CD4-positive, alpha-beta memory T cell (primary cell): ENCODE measurements at places on chromosomes 4 and X. TPM values are rescaled to one million over a fixed set of nuclear protein-coding genes. Genes with fewer than 3 reads are reported as not detected.

GRCh38 chr4:172657081-172657480 lies 511.5 kb upstream of the GALNT7 start:
- H3K27ac ChIP-seq, result no peak overlapping the region
- no peaks in the 10 kb centered on the region for H3K27me3 ChIP-seq
- no peaks in the 10 kb centered on the region for H3K36me3 ChIP-seq
- no peak overlapping the region for H3K4me3 ChIP-seq
- no peaks in the 10 kb centered on the region for H3K4me1 ChIP-seq
- DNase-seq, result no peak

DNA sequence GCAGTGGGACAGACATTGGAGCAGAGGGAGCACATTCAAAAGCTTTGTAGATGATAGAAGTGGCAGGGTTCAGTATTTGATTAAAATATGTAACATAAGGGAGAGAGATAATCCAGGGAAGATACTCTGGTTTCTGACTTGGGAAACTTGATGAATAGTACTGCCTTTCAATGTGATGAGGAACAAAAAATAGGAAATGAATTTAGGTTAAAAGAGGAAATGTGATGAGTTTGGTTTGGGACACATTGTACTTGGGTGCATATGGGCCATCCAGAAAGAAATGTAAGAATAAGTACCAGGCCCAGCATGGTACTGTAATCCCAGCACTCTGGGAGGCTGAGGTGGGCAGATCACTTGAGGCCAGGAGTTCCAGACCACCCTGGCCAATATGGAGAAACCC lies 20.9 kb upstream of the NDNF start:
- DNase-seq, result no peak
- H3K36me3 ChIP-seq, result no peaks in the 10 kb centered on the region
- H3K27ac ChIP-seq, result no peak overlapping the region
- no peak overlapping the region for H3K4me3 ChIP-seq
- H3K4me1 ChIP-seq, result no peaks in the 10 kb centered on the region

DNA sequence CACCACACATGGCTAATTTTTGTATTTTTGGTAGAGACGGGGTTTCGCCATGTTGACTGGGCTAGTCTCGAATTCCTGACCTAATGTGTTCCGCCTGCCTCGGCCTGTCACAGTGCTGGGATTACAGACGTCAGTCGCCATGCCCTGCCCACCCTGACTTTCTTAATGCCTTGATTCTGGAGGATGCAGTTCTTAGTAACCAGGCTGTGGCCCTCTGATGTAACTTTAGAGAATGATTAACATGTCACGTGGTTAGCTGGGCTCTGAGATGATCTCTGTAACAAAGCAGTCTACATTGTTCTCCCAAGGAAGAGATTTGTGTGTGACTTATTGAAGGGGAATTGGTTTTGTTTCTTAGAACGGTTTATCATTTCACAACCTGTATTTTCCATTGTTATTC lies 30.6 kb downstream of the ANK2 start:
- H3K27ac ChIP-seq, result no peak overlapping the region
- H3K27me3 ChIP-seq, result no peaks in the 10 kb centered on the region
- no peaks in the 10 kb centered on the region for H3K36me3 ChIP-seq
- DNase-seq, result no peak

DNA sequence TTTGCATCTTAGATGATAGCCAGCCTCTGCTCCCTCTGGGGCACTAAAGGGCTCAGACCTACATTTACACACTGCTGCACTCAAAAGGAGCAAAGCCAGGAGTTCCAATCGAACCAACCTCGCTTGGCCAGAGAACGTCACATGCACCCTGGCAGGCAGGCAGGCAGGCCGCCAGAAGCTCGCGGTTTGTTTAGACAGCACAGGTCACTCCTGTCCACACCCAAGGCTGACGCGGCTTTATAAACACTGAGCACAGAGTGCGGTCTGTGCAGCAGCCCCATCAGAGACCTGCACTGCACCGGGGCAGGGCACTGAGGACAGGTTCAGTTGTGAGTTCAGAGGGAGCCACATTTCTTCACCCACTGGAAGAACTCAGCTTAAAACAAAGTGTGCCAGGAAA lies 143.9 kb downstream of the BCOR start:
- H3K4me1 ChIP-seq, result peaks cover 5% of the 10 kb centered on the region
- no peak for DNase-seq
- H3K27me3 ChIP-seq, result no peaks in the 10 kb centered on the region
- no peak overlapping the region for H3K27ac ChIP-seq
- no peak overlapping the region for H3K4me3 ChIP-seq
- no peaks in the 10 kb centered on the region for H3K36me3 ChIP-seq

- H3K27me3 ChIP-seq, result no peaks in the 10 kb centered on the region
- no peak overlapping the region for H3K4me3 ChIP-seq
- H3K36me3 ChIP-seq, result no peaks in the 10 kb centered on the region
- H3K4me1 ChIP-seq, result no peaks in the 10 kb centered on the region
- H3K27ac ChIP-seq, result no peak overlapping the region
Observed at GRCh38 chrX:100649550-100650356, 5.8 kb downstream of the SRPX2 start.

DNA sequence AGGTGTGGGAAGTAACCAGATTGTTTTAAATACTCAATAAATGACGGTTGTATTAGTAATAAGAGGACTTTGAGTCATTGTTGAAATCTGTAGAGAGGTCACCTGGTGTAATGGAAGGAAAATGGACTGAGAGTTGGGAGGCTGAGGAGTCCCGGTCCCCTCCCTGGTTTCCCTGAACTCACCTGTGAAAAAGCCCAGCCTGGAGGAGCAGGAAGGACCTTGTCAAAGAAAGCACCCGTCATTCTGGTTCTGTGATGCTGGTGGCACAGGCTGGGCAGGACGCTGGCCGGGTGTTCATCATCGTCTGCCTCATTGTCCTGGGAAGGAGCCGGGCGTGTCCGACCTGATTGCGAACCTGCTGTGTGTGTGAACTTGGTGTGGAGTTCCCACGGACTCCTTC lies 70.8 kb downstream of the SORCS2 start:
- H3K4me1 ChIP-seq, result no peaks in the 10 kb centered on the region
- no peak overlapping the region for H3K4me3 ChIP-seq
- H3K36me3 ChIP-seq, result no peaks in the 10 kb centered on the region
- DNase-seq, result no peak
- H3K27me3 ChIP-seq, result no peaks in the 10 kb centered on the region

DNA sequence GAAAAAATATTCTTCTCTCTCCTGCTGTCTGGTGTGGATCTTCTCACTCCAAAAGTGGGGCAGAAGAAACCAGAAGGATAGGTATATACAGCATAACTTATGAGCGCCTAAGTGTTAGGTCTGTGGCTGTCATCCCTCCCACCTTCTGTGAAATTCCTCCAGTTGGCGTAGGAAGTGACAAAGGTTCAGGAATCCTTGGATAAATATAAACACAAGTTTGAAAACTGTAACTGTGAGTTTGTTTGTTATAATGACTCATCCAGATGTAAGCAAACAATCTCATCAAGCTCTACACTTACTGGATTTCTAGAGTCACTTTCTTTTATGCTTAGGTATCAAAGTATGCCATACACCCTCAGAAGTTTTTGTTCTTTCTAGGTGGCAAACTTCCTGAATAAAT lies 405.2 kb downstream of the FAT4 start:
- no peaks in the 10 kb centered on the region for H3K4me1 ChIP-seq
- no peaks in the 10 kb centered on the region for H3K36me3 ChIP-seq
- H3K4me3 ChIP-seq, result no peak overlapping the region
- DNase-seq, result no peak
- no peaks in the 10 kb centered on the region for H3K27me3 ChIP-seq

DNA sequence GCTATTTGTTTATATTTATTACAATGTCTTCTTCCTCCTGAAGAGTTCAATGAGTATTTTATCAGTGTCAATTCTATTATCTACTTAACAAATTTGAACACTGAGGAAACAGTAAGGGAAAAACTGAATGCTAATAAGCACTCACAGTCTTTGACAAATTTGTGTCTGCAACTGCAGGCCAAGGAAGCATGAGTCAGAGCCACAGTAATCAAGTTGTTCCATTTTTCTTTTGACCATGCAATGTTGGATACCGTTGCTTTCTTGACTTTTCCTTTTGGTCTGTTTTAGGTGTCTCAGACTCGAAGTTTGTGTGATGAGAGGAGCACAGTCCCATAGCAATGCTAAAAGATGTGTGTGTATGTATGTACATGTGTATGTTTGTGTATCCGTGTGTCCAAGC lies 359.6 kb downstream of the IL1RAPL1 start:
- H3K4me3 ChIP-seq, result no peak overlapping the region
- H3K27ac ChIP-seq, result no peak overlapping the region
- no peak for DNase-seq
- H3K4me1 ChIP-seq, result no peaks in the 10 kb centered on the region
- no peaks in the 10 kb centered on the region for H3K27me3 ChIP-seq

DNA sequence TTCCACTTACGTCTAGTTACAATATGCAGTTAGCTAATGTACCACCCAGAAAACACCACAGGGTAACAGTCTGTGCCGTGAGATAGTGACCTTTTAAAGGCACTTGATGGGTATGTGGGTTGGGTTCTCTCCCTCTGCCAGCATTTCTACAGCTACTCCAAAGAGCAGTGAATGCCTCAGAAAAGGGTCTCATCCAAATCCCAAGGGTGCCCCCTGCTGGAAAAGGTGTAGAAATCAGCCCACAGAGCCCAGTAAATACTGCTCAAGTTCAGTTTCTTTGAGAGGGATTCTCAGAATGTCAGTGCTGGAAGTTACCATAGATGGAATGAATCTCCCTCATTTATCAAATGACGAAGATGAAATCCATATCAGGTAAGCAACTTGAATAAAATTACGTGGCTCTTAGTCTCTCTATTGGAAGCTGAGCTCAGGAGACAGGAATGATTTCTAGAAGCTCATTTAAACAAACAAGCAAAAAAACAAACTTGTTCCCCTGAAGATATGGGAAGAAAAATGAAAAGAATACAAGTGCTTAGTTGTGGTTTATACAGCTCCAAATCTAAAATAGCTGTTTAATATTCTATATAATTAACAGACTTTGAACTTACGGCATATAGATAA lies 9.5 kb downstream of the RNF175 start:
- no peak overlapping the region for H3K4me3 ChIP-seq
- no peak overlapping the region for H3K27ac ChIP-seq
- peaks cover 3% of the 10 kb centered on the region for H3K4me1 ChIP-seq
- no peaks in the 10 kb centered on the region for H3K27me3 ChIP-seq
- H3K36me3 ChIP-seq, result no peaks in the 10 kb centered on the region
- peak; percentile 54 for DNase-seq

- H3K27me3 ChIP-seq, result no peaks in the 10 kb centered on the region
- DNase-seq, result peak; percentile 53
- H3K4me1 ChIP-seq, result peaks cover 37% of the 10 kb centered on the region
- no peak overlapping the region for H3K4me3 ChIP-seq
- peaks cover 26% of the 10 kb centered on the region for H3K36me3 ChIP-seq
- H3K27ac ChIP-seq, result peak overlapping the region; percentile 55
Observed at GRCh38 chrX:119647552-119648420, 41.6 kb upstream of the NKRF start.

DNA sequence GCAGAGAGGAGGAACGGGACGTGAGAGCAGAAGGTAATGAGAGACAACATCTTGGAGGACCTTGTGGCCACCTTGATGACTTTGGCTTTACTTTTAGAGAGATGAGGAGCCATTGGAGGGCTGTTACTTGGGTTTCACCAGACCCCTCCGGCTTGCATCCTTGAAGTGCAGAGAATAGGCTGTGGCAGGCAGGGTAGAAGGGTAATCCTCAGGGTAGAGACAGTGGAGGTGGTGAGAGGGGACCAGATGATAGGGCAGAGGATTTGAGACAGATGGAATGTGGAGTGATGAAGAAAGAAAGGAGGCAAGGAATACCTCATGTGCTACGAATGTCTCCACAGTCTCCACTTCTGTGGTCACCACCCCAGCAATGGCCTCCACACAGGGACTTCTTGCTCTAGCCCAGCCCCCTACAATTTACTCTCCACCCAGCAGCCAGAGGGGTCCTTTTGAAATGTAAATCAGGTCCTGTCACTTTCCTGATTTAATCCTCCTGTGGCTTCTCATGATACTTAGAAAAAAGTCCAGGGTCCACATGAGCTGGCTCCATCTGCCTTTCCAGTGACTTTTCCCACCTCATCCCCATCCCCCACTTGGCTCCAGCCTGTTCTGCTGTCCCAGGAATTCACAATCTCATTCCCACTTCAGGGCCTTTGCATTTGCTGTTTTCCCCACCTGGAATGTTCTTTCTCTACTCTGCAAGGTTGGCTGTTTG lies 115.0 kb downstream of the PJA1 start:
- DNase-seq, result no peak
- no peaks in the 10 kb centered on the region for H3K27me3 ChIP-seq
- no peaks in the 10 kb centered on the region for H3K36me3 ChIP-seq
- no peaks in the 10 kb centered on the region for H3K4me1 ChIP-seq
- no peak overlapping the region for H3K27ac ChIP-seq
- no peak overlapping the region for H3K4me3 ChIP-seq

- H3K4me3 ChIP-seq, result no peak overlapping the region
- H3K4me1 ChIP-seq, result no peaks in the 10 kb centered on the region
- H3K27ac ChIP-seq, result no peak overlapping the region
- H3K27me3 ChIP-seq, result no peaks in the 10 kb centered on the region
- H3K36me3 ChIP-seq, result no peaks in the 10 kb centered on the region
- DNase-seq, result no peak
Observed at GRCh38 chr4:113060853-113061252, 11.4 kb downstream of the ANK2 start.

GRCh38 chrX:18348047-18348446 lies 6.4 kb downstream of the SCML2 start:
- no peaks in the 10 kb centered on the region for H3K27me3 ChIP-seq
- H3K36me3 ChIP-seq, result no peaks in the 10 kb centered on the region
- no peak overlapping the region for H3K4me3 ChIP-seq
- DNase-seq, result no peak
- no peak overlapping the region for H3K27ac ChIP-seq

DNA sequence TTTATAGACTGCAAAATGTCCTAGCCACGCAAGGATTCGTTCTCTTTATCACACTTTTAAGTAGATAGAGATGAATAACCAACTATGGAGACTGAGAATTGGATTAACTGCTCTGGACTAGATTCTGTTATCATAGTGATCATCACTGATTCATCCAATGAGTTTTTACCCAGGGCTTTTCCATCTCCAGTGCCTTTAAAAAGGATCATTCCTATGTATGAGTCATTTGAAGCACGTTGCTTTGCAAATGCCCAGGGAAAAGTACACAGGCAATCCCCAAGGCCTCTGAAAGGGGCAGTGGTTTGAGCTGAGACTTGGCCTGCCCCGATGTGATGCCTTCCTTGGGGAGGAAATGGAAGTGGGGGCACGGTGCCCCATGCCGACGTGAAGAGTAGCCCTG lies 122.7 kb upstream of the PSAPL1 start:
- H3K4me1 ChIP-seq, result no peaks in the 10 kb centered on the region
- no peak overlapping the region for H3K4me3 ChIP-seq
- no peaks in the 10 kb centered on the region for H3K27me3 ChIP-seq
- no peak overlapping the region for H3K27ac ChIP-seq
- H3K36me3 ChIP-seq, result no peaks in the 10 kb centered on the region

GRCh38 chr4:43343298-43343697 lies 450.8 kb downstream of the GRXCR1 start:
- H3K27ac ChIP-seq, result no peak overlapping the region
- no peak overlapping the region for H3K4me3 ChIP-seq
- H3K27me3 ChIP-seq, result no peaks in the 10 kb centered on the region
- no peaks in the 10 kb centered on the region for H3K36me3 ChIP-seq

C1QTNF7 gene
- polyA plus RNA-seq, result not detected

CWH43 gene
- not detected for polyA plus RNA-seq

GABRE gene
- polyA plus RNA-seq, result not detected
